ENCODE measurements at places on chromosomes 1 and 21.

DNA sequence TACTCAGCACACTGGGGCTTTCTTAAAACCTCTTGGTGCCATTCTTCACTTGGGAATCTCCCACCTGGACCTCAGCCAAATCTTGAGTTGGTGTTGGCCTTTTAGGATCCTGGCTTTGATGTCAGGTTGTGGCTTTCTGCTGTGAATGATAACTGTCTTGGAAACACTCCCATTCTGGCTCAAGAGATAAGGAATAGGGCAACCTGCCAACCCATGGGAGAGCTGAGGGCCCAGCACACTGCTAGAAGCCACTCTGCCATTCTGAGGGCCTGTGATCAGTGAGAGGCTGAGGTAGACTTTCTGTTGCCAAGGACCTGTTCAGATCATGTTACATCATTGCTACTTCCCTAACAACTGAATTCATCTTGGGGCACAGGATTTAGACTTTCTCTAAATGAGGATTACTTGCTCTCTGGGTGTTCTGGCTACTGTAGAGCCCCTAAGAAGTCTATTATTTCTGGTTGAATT is 45.8 kb downstream of the TTC39A start:
- no peak for DNase-seq

DNA sequence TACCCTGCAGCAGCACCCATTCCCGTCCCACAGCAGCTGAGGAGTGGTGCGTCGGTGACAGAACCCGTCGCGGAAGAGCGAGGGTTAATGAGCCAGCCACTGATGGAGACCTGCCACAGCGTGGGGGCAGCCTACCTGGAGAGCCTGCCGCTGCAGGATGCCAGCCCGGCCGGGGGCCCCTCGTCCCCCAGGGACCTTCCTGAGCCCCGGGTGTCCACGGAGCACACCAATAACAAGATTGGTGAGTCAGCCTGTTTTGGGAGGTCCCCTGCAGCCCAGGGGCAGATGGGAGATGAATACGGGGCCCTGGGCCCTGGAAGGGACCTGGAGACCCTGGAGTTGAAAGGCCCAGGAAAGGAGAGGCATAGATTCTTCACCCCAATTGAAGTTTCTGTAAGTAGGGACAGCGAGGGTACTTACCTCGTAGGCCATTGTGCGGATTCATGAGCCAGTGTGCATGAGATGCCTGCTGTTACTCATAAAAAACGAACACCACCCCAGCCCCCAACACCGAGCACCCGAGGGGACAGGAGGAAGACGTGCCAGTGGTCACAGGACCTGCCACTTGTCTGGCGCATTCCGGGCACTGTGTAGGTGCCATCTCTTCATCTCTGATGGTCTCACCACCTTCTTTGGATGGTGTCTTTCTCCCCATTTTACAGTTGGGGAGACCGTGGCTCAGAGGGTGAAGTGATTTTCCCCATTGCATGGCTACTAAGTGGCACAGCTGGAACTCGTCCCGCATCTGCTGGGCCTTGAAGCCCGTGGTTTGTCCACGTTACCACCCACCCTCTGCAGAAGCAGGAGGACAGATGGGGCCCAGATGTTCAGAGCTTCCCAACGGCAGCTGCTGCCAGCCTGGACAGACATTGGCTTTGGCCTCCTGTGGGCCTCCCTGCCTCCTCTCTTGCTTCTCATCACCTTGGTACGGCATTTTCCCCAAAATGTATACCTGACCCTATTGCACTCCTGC is 28.3 kb upstream of the TNFRSF1B start:
- DNase-seq: no peak

DNA sequence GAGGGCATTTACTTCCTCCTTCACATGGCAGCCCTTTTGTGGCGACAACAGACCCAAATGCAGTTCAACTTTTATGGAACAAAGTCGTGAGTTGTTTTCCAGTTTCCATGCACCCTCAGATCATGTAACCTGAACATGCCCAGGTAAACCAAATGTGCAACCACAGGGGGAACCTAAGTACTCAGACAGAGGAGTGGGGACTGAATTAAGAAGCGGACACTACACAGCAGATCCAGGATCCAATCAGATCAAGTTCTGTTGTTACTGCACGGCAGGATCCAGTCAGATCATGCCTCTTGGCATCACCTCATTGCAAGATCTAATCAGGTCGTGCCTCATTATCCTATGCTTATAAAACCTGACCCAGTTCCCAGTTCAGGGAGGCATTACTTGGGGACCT is 115.7 kb downstream of the MATN1 start:
- no peak for DNase-seq

GRCh38 chr1:109818988-109819764 is 55.5 kb upstream of the EPS8L3 start:
- no peak for DNase-seq

GRCh38 chr1:27517907-27518718 is 28.1 kb upstream of the WASF2 start:
- DNase-seq: no peak

- no peak for DNase-seq
These were observed 22.6 kb downstream of the TUFT1 start for GRCh38 chr1:151562661-151563060.

- DNase-seq: no peak
These were observed 611 bp upstream of the ZSWIM5 start for GRCh38 chr1:45206808-45207623.

DNA sequence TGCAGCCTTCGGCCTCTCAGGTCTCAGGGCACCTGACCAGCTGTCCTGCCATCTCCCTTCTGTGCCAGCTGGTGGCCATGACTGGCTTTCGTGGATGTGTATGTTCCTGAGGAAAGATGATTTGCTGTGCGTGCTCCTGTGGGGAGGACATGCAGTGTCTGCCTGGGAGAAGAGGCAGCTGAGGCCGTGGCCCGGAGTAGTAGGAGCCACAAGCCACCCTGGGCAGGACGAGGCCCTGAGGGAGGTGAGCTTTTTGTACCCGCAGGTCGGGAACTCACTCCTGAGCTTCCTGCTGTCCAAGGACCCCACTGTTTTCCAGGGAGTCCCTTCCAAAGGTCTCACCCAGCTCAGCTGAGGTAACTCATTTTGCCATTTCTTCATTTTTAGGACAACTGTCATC is 58.5 kb downstream of the PIK3CD start:
- DNase-seq: no peak

DNA sequence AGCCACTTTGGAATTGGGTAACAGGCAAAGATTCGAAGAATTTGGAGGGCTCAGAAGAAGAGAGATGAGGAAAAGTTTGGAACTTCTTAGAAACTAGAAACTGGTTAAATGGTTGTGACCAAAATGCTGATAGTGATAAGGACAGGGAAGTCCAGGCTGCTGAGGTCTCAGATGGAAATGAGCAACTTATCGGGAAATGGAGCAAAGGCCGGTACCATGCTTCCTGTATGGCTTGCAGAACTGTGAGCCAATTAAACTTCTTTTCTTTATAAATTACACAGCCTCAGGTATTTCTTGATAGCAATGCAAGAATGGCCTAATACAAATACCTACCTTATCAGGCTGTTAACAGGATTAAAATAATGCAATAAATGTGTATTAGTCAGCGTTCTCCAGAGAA is 9.4 kb upstream of the TLR5 start:
- DNase-seq: no peak

DNA sequence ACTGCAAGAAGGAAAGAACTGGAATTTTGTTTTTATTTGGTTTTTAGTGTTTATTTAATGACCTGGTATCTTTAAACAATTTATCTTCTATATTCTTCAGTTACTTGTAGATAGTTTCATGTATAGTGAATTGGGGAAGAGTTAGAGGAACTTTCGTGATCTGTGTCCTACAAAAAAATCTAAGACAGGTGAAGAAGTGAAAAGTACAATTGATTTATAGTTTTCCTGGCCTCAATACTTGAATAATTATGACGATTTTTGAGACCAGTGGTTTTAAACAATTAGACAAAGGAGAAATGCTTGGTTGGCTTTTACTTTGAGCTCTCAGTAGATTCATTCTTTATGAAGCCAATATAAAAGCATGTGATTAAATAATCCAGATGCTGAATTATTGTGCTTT is 7.5 kb downstream of the MIER1 start:
- no peak for DNase-seq

DNA sequence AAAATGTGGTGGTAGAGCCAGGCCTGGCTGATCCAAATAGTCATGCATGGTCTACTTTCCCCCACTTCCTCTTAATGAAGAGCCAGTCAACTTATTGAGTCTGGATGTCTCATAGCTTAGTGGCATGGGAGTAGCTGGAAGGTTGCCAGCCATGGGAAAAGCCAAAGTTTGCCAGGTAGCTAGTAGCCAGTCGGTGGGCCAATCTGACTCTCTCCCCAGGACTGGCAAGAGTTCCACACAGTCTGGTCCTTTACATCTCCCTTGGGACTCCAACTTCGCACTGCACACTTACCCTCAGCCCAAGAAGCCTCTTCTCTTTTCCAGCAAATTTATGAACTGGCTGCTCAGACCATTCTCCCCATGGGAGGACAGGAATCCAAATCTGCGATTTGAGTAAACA is 8.3 kb downstream of the WARS2 start:
- DNase-seq: no peak

- no peak for DNase-seq
These were observed 239.5 kb downstream of the RYR2 start for GRCh38 chr1:237281481-237281880.

- DNase-seq: no peak
These were observed 10.0 kb downstream of the SPATA46 start for GRCh38 chr1:162366671-162367070.

DNA sequence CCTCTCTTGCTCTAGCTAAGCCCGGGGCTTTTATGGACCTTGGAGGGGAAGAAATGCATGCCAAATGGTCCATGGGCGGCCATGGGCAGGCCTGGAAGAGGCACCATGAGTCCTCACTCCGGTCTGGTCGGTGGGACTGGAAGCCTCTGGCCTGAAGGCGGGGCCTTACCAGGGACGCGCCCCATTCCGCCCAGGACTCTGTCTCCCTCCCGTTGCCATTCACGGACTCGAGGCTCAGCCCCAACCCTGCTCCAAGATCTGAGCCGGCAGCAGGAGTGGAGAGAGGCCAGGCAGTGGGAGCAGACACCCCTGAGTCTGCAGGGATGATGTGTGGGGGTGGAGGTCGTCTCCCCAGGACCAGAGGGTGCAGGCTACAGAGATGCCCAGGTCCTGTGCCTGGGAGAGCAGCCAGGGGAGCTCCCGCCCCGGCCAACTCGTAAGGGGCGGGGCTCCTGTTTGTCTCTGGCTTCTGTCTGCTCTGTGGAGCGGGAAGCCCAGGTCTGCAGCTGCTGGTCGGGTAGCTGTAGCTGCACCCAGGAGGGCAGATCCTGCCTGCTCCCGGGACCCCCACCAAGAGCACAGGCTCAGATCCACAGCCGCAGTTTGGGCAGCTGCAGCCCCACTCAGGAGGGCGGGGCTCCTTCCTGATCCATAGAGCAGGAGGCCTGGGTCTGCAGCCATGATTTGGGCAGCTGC is 8.3 kb upstream of the KANK4 start:
- no peak for DNase-seq

- no peak for DNase-seq
These were observed 13.5 kb downstream of the GNG4 start for GRCh38 chr1:235635938-235636662.

DNA sequence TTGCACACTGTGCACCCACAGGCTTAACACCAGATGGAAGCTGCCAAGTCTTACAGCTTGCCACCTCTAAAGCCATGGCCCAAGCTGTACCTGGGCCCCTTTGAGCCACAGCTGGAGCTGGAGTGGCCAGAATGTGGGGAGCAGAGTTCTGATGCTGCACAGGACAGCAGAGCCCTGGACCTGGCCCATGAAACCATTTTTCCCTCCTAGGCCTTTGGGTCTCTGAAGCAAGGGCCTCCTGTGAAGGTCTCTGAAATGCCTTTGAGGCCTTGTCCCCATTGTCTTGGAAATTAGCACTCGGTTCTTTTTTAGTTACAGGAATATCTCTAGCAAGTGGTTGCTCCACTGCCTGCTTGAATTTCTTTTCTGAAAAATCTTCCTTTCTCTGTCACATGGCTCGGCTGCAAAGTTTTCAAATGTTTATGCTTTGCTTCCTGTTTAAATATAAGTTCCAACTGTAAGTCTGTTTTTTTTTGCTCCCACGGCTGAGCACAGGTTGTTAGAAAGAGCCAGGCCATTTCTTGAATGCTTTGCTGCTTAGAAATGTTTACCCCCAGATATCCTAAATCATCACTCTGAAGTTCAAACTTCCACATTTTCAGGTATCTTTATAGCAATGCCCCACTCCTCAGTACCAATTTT is 156.8 kb upstream of the GORAB start:
- no peak for DNase-seq

DNA sequence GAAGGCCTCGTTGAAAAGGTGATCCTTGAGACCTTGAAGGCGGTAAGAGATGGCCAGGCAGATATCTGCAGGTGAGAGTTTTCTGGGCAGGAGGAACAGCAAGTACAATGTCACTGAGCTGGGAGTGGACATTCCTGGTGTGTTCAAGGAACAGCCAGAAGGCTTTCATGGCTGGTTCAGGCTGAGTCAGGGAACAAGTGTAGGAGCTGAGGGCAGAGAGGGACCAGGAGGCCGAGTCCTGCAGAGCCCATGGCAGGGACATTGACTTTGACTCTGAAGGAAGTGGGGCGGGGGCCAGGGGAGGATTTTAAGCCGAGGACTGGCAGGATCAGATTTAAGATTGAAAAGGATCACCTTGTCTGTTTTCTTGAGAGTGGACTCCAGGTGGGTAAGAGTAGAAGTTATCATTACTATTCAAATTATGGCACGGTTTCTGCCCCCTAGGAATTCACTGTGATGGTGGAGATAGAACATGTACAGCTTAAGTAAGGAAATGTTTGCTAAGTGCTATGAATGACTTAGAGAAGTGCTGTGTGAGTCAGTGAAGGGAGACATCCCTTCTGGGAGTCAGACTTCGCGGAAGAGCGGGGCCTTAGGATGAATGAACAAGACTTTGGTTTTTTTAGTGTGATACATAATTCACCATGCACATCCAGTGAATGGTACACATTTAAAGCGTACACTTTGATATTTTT is 202.3 kb downstream of the KIF26B start:
- DNase-seq: no peak

DNA sequence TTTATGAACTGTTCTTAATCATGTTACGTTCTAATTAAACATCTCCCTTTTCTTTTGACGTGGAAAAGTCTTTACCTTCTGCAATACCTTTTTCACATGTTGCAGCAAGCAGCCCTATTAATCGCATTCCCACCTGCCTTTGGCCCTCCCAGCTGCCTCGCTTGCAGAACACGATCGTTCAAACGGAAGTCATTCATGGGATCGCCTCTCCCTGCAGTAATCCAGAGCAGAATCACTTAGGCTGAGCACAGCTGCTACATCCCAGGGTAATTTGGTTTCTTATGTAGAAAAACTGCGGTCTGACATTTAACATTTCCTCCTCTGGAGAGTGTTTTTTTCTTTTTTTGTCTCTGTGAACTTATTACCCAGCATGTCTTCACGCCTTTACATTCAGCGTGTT is 206.3 kb downstream of the KIF26B start:
- no peak for DNase-seq
